ENCODE measurements at places on chromosomes 2 and 18.

DNA sequence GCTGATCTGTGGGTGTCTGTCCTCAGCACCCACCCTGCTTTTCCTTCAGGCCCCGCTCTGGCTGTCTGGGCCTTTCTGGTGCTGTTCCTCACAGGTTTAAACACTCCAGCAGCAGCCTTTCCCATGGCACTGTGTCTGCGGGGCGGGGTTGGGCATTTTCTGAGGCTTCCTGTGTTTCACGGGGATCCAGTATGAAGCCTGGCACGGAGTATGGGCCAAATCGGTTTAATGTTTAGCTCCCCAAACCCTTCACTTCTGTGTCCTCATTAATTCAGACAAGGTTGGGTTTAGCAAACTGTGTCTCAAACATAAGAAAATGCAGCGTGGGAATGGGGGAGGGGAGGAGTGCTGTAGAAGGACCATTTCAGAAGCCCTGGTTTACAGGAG lies 44.9 kb downstream of the HPCAL1 start:
- DNase-seq: no peak

GRCh38 chr18:36126668-36127067 lies 2.5 kb downstream of the SLC39A6 start:
- no peak for DNase-seq

- no peak for DNase-seq
These were observed 2.8 kb downstream of the ZCCHC2 start for GRCh38 chr18:62525608-62526007.

- peak; percentile 69 for DNase-seq
These were observed 68.0 kb downstream of the ZFP36L2 start for GRCh38 chr2:43158259-43158880.

DNA sequence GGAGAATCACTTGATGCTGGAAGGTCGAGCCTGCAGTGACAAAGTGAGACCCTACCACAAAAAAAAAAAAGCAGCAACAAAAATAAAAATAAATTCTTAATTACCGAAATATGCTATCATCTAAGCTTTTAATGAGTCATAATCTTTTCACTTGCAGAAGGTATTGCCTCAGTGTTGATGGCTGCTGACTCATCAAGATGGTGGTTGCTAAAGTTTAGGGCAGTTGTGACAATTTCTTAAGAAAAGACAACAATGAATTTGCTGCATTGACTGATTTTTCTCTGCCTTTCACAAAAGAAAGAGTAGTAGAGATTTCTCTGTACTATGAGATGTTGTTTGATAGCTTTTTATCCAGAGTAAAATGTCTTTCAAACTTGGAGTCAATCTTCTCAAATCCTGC lies 1809.0 kb downstream of the SUCLG1 start:
- DNase-seq: no peak

DNA sequence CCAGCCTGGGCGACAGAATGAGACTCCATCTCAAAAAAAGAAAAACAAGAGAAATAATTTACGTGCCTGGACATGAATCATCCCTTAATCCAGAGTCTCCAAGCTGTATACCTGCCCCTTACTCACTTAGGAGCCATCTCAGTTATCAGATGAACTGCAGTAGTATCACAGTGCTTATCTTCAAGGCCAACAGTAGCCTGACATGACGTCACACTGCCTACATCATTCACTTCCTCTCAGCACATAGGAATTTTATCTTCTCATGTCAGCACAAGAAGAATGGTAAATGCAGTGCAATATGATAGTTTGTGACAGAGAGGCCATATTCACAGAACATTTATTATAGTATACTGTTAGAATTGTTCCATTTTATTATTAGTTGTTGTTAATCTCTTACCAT lies 216.6 kb downstream of the SS18 start:
- DNase-seq: no peak

GRCh38 chr18:1906421-1906820 lies 664.9 kb downstream of the METTL4 start:
- DNase-seq: no peak

- no peak for DNase-seq
These were observed 20.9 kb upstream of the CLASP1 start for GRCh38 chr2:121670181-121670580.

DNA sequence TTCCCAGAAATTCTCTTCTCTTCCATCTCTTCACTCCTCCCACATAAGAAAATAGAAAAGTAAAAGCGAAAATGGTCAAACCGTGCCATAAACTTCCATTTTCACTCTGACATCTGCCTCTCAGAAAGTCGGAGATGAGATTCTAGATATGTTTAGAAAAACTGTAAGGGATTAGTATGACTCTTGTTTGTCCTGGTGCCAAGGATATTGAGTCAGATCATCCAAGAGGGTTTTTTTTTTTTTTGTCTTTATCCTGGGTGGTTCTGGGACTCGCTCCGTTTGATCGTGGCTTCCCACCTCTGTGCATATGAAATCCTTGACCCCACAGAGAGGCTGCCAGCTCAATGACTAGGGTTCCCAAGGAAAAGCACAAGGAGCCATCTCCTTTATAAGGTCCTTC lies 17.3 kb downstream of the EN1 start:
- peak; percentile 33 for DNase-seq

- no peak for DNase-seq
These were observed 99.7 kb upstream of the CTDP1 start for GRCh38 chr18:79579807-79580497.

DNA sequence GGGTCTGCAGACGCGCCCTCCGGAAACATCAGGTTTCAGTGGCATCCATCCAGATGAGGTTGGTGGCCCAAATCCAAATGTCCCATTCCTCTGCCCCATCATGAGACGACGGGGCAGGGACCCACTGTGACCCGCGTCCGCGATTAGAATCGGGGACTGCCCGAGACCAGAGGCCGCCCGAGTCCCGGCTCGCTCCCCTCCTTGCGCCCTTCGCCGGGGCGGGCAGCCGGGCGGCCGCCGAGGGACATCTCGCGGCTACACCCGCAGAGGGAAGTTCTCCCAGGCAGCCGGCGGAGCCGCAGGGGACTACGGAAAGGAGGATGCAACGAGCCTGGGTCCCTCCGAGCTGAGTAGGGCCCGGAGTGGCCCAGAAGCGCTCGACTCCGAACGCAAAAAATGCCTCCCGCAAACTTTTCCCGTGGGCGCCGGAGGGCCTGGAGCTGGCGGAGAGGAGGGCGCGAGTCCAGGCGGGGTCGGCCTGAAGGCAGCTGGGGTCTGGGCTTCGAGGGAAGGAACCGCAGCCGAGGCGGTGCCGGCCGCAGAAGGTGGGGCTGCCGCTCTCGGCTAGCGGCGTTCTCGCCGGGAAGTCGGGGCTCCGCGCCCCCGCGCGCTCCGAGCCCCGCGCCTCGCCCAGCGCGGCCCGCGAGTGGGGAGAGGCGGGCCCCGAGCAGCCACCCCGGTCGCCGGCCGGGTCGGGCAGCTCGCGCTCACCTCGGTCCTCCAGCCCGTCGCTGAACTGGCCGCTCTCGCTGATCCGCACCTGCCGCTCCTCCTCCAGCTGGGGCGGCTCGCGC lies 580 bp downstream of the TMEM163 start:
- no peak for DNase-seq

- DNase-seq: no peak
These were observed 65.8 kb downstream of the NDUFA10 start for GRCh38 chr2:239959059-239959971.

GRCh38 chr18:67385455-67385854 lies 131.1 kb downstream of the DSEL start:
- DNase-seq: no peak

GRCh38 chr2:30408961-30409387 lies 38.1 kb upstream of the LCLAT1 start:
- DNase-seq: no peak

- peak; percentile 77 for DNase-seq
These were observed 379.7 kb downstream of the PTPRM start for GRCh38 chr18:7946734-7947377.

GRCh38 chr18:2104620-2105462 lies 466.5 kb downstream of the METTL4 start:
- DNase-seq: peak; percentile 5

DNA sequence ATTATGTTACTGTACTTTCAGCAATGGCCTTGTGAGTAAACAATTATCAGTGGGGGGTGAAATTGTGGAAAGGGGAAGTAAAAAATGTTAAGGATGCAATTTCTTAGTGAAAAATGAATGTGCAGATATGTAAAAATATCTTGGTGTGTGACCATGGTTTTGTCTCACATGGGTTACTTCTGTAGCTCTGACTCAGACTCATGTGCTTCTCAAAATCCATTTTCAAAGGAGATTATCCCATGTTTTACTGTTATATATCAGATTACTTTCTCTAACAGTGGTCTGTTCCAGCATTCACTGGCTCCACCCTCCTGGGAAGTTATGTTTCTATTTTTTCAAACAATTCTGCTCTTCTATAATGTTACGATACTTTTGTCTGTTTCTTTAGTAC lies 298.2 kb upstream of the COL3A1 start:
- no peak for DNase-seq

DNA sequence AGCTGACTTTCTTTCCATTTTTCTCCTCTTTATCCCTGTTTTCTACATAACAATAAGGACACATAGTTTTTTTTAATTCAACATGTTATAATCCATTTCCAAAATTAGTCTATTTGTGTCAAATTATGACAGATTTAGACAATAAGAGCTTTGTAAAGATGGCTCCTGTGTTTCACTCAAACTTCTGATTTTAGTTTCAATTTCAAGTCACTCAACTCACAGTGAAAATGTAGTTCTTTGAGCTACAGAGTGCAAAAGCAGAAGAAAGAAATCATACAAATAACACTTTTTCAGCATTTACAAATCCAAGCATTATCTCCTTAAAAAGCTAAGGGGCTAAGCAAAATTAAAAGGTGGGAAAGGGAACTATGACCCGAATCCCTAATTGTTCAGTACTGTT lies 340.7 kb upstream of the TRIB2 start:
- DNase-seq: no peak

DNA sequence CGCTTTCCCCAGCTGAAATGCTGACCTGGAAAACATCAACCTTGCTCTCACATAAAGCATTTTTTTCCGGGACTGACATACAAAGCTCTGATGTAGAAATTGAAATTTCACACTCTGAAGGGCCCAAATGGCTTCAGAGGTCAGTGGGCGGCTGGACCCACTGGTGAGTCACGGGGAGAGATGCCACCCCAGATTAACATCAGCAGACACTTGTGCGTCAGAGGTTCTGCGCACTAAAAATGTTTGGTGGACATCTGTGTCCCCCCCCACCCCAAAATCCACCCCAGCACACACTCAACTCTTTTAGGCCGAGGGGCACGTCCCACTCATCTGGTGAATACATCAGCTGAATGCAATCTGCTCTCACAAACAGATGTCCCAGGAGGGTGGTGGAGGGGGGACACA lies 208.9 kb downstream of the ASB1 start:
- no peak for DNase-seq

DNA sequence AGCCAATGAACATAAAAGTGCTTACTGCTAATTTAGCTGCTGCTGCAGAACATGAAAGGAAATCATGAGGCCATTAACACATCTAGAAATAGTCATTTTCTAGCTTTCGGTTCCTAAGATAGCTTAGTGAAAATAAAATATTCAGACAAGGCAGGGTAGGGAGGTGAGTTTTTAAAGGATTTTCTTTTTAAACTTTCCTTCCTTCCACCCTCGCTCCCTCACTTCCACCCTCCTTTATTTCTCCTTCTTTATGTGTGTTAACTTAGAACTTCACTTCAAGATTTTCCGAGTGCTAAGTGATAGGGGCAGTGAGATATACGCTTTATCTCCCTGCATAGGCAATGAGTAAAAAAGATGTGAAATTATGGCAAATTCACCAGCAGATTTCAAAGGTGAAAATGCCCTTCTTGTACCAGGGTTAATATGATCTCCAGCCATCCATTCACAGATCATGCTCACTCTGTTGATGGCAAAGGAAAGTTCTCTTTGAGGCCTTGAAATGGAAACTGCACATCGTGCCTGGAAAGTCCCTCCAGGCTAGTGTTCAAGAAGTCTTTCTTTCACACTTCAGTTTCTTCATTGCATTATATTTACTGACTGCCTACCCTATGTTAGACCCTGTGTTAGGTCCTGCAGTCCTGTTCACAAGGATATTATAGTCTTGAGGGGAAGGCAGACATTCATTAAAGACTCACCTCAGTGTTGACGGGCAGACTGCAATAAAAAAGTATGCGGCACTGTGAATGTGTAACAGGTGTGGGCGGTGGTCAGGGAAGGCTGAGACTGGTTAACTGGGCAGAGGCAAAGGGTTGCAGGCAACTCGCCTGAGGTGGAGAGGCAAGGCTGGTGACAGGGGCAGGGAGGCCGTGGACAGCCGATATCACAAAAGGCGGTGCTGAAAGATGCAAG lies 200.8 kb downstream of the PLCL1 start:
- no peak for DNase-seq

GRCh38 chr2:206937555-206937954 lies 1.8 kb upstream of the CPO start:
- no peak for DNase-seq
